Dermis microvascular lymphatic vessel endothelial cell (primary cell): ENCODE measurements at places on chromosomes 3 and 15.

GRCh38 chr15:35281515-35281914 lies 196.4 kb upstream of the NANOGP8 start:
- no peak for DNase-seq

GRCh38 chr3:151452841-151453240 lies 8.0 kb downstream of the IGSF10 start:
- DNase-seq: no peak

- no peak for DNase-seq
Measured at GRCh38 chr3:193295985-193296384, 55.0 kb downstream of the PLAAT1 start.

DNA sequence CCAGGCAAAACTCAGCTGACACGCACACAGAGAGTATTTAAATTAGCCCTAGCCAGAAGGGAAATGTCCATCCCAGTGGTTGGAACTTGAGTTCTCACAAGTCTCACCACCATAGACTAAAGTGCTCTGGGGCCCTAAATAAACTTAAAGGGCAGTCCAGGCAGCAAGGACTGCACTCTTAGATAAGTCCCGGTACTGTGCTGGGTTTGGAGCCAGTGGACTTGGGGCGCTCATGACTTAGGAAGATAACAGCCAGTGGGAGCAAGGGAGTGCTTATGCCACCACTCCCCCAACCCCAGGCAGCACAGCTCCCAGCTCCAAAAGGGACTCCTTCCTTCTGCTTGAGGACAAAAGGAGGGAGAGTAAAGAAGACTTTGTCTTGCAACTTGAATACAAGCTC lies 319.5 kb upstream of the GPR149 start:
- no peak for DNase-seq

DNA sequence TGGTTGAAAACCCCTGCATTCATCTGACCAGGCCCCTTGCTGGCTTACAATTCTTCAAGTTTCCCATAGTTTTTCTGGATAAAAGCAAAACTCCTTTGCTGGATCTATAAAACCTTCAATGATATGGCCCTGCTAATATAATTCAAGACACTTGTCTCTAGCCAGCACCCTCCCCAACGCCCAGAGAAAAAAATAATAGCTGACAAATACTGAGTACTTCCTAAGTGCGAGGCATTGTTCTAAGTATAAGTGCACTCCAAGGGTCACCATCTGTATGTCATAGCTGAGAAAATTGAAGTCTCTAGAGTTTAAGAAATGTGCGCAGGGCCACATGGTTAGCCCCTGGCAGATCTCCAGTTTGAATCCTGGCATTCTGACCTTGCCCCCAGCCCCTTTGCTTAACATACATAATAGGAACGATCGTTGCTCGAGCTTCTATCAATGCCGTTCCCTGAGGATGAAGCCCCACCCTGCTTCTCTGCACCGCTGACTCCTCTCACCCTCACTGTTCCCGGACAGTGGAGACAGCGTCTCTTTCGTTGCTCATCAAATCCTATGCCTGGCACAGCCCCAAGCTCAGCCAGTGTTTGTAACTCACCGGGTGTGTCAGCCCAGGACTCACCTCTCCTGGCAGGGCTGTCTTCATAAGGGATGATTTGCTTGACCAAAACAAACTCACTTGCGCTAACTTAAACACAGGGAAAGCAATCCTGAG lies 377.1 kb upstream of the PROK2 start:
- DNase-seq: peak; percentile 28

DNA sequence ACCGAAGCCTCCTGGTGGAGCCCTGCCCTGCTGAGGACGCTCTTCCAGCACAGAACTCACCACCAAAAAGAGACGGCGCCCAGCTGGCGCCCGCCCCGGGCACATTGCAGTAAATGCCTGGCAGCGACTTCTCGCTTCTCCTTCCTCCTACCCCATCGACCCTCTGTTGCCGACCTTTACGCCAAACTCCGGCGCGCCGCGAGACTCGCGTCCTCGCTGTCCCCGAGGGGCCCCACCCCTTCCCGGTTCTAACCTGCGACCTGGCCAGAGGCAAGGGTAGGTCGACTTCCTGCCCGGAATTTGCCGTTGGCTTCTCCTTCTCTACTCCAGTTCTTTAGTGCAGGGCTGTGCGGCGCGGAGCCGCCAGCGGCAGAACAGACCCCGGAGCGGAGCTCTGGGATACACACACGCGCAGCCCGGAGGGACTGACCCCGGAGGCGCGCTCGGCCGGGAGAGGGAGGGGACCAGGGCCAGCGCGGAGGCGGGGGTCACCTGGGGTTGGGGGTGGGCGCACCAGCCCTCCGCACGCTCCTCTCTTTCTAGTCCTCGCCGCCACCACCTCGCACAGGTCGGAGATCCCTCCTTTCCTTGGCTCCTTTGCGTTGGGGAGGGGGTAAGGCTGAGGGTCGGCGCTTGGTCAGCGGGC lies 226.6 kb upstream of the AZI2 start:
- DNase-seq: no peak

DNA sequence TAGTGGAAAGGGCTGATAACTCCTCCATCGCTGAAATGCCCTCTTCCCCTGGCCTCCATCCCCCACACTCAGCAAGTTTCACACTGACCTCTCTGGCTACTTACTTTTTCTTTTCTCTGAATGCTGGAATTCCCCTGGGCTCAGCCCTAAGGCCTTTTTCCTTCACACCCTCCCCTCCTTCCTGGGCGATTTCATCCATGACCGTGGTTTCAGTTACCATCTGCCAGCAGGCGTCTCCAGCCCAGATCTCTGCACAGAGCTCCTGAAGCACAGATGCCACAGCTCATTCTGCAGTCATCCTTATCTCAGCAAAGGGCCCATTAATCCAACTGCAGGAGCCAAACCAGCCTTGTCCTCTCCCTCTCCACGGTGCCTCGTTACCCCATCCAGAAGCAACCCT lies 114.0 kb downstream of the RFTN1 start:
- DNase-seq: no peak

GRCh38 chr3:83498361-83499016 lies 1460.3 kb upstream of the CADM2 start:
- no peak for DNase-seq

GRCh38 chr3:23253214-23253613 lies 50.1 kb downstream of the UBE2E2 start:
- DNase-seq: no peak

- DNase-seq: no peak
Measured at GRCh38 chr3:133426721-133427120, 26.9 kb downstream of the BFSP2 start.

- no peak for DNase-seq
Measured at GRCh38 chr3:69710153-69710977, 28.9 kb upstream of the MITF start.

GRCh38 chr3:184637705-184638104 lies 74.2 kb downstream of the MAGEF1 start:
- no peak for DNase-seq

DNA sequence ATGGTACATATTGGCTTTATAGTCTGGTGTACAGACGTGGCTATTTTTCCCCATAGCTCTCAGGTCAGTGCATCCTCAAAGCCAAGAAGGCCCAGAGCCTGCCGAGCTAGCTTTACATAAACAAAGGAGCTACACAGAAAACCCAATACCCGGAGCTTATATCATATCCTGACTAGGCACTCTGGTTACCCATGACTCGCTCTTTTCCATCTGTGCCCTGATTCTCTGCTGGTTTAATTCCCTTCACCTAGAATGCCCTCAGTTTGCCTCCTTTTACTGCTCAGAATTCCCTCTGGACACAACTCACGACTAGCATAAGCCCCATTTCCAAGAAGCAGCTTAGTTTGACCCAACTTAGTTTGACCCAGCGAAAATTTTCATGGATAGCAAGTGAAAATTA lies 110.8 kb downstream of the TIGIT start:
- peak; percentile 43 for DNase-seq

DNA sequence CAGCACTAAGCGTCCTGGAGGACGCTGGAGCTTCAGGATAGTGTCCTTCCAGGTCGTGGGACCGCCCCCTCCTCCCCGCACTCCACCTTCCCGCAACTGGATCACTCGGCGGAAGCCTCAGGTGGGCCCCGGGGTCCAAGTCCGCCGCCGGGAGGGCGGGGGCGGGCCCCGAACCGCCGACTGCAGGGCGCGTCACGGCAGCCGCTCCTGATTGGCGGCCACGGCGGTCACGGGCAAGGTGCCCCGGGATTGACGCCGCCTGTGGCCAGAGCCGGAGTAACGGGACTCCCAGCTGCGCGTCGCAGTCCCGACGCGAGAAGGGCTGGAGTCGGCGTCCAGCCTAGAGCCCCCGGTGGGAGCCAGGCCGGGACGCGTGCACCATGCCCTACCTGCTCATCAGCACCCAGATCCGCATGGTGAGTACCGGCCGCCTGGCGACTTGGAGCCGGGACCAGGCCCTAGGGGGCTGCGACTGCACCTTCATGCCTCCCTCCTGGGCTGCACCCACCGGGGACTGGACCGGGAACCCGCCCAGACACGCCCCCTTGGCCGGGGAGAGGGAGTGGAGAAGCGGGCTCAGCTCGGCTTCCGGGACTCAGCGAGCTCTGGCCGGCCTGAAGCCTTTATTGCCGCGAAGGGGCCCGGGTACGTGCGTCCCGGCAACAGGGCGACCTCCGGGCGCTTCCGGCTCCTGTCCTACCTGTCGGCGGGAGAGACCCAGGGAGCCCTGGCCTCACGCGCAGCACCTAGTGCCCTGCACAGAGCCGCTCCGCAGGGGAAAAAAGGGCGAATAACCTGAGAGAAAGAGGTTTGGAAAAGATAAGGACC lies at the start of gene GCHFR:
TSS of gene GCHFR (plus strand) at position 268 of the 828 bp plus-strand sequence. CDS start at position 381, 113 bp downstream.
- DNase-seq: no peak

- DNase-seq: no peak
Measured at GRCh38 chr3:23942546-23942945, 2.5 kb upstream of the NR1D2 start.

DNA sequence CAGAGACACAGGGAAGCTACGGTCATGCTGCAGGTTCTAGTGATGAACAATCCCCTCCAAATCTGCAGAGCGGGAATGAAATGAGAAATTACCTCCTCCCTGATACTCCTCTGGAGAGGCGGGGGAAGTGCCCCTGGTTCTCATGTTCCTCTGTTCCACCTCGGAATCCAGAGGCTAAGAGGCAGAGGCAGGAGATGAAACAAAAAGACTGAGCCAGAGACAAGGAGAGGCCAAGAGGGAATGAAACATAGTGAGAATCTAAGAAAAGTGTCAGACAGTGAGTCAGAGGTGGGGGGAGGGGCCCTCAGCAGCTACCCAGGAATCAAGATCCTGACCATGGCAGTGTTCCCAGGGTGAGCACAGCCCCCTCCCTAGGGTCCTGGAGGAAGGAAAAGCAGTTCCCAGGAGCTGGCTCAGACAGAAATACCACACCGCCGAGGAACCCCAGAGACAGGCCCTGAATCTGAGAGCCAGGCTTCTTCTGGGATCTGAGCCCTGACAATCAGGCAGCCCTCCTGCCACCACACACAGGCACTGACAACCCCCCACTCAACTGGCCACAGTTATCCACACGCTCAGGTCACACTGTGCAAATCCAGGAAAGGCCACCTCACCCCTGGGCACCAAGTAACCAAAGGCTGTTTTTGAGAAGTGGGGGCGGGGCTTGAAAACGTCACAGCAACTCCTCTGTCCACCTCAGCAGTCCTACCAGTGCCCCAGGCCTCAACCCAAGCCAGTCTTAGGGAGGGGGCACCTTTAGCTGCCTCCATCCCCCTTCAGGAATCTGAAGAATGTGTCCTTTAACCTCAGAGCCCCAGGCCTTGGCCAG lies 2.4 kb downstream of the CSRNP1 start:
- peak; percentile 91 for DNase-seq

DNA sequence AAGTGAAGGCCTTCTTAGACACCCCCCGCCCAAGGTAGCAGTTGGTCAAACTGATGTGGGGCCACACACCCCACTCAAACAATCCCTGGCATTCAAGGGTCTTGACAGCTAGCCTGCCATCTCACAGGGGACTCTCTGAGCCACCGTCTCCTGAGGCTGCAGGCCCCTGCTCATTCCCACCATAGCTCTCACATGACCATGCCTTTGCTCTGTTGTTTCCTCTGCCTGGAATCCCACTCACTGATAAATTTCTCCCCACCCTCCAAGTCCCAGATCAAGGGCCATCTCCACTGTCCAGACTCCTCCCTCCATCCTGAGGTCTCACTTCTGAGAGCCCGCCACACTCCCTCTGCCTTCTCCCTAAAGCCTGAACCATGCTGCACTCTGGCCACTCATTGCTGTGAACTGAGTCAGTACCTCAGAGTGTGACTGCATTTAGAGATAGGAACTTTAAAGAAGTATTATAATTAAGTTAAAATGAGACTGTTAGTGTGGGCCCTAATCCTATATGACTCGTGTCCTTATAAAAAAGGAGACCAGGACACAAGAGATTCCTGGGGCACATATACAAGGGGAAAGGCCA lies 10.0 kb downstream of the WNT7A start:
- DNase-seq: no peak

DNA sequence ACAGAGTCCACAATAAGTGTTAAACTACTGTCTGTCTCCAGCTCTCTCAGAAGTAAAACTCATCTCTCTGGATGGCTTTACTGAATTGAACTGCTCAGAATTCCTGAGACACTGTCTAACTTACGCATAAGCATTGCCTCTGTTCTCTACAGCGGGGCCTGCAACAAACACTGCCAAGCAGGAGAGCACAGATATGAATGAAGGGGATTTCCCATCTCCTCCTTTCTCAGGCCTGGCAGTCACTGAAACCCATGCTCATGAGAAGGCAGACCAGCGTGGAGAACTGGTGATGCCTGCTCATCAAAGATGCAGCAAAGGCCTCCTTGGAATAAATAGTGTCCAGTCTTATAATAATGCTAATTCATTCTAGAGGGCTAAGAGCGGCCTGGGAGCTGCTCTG lies 10.3 kb downstream of the RASGRP1 start:
- DNase-seq: no peak

DNA sequence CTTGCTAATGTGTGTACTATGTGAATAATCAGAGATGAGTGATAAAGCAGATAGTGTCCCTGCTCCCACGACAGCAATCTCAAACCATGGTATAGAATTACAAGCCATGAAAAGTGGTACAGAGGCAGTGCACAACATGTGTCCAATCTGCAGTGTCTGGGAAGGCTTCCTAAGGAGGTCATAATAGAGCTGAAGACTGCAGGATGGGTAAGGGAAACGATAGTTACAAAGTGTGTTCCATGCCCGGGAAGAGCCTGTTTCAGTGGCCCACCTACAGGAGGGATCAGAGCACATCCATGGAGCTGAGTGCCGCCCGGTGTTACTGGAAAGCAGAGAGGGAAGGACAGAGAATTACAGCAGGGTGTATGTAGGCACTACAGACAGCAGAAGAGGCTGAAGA lies 48.9 kb downstream of the PAK2 start:
- no peak for DNase-seq

GRCh38 chr3:82114589-82114988 lies 353.1 kb upstream of the GBE1 start:
- no peak for DNase-seq

DNA sequence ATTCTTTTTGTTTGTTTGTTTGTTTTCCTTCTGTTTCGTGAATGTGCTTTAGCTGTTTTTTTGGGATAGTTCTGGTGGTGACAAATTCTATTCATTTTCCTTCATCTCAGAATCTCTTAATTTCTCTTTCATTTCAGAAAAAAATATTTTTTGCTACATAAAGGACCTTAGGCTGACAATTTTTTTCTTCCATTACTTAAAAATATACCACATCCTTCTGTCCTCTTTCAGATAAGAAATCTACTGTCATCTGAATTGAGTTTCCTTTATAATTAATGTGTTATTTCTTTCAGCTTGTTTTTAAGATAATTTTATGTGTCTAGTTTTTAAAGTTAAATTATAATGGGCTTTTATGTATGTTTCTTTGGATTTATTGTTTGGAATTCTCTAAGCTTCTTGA lies 47.6 kb downstream of the IL16 start:
- DNase-seq: no peak

GRCh38 chr3:27671101-27671500 lies 51.0 kb downstream of the EOMES start:
- no peak for DNase-seq
